G401 (cell line): ENCODE measurements at places on chromosomes 2 and 18. TPM values are rescaled to one million over a fixed set of nuclear protein-coding genes. Genes with fewer than 3 reads are reported as not detected.

DNA sequence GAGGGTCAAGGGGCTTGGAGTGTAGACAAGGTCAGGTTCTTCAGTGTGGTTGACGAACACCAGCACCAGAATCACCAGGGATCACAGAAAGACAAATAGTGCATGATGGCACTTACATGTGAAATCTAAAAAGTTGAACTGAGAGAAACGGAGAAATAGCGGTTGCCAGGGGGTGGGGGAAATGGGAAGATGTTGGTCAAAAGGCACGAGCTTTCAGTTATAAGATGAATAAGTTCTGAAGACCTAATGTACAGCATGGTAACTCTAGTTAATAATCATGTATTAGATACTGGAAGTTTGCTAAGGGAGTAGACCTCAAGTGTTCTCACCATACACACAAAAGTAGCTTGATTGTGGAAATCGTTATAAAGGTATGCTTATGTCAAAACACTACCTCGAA is 43.7 kb upstream of the DARS1 start:
- DNase-seq = no peak

DNA sequence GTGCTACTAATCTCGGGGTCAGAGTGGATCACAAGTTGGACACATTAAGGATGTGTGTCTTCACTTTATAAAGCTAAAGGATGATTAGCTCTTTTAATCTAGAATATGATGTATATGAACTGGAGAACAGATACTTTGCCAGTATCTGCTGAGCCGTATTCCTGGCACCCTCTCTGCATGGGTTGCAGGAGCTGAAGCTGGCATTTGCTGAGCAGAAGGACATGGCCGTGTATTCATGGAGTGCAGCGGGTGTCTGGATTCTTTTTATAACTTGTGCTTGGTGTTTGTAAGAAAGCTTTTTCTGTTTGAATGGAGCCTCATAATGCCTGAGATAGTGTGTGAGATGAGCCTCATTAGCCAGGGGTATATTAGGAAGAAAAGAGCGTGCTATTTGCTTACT is 103.9 kb upstream of the MCFD2 start:
- DNase-seq = peak; percentile 64

DNA sequence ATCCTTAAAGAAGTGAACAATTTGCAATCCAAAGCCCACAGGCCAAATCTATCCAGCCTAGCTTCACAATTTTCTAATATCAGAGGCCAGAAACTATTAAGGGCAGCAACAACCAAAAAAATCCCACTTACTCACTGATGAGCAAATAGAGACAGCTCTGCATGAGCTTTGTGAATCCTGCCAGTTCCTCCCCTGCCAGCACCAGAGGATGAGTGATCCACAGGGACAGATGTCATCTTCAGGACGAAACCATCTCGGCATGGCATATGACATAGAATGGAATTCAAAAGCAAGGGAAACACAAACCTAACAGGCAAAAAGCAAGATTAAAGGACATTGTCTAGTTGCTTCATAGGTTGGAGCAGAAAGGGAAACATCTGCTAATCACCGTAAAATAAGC is 2.2 kb upstream of the DSC2 start:
- DNase-seq = no peak

DNA sequence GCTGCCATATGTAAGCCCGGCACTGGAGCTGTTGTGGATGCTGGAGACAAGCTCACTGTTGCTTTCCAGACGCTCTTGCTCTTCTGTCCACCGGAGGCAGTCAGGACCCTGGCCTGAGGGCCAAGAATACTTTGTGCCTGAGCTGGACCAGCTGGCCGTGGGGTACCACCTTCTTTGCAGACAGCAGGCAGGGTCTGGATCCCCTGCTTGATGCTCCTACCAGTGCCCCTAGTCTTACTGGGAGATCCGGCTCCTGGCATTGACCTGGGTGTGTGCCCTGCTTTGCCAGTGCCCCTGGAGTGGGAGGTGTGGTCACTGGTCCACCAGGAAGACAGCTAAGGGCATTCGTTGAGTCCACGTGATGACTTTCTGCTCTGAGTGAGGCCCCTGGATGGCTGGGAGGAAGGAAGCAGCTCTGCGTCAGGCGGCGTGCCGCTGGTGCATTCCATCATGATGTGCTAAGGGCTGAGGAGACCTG is 59.3 kb downstream of the LRRFIP1 start:
- DNase-seq = no peak

DNA sequence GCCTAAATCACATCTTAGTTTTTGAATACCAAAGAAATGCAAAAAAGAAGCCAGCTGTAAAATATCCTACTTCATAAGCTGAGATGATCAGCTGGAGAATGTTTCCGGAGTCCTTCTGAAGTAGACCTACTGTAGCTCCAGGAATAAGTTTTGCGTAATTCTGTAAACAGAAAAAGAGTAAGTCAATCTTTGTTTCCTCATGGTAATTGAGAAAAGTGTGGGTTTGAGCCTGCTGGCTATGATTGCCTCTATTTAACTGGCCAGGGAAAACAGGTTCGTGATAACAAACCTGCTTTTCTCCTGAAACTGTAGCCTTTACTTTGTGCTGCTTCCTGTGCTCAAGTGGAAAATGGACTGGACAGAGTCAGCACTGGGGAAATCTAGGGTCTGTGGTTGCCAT is 58.2 kb downstream of the ITGB6 start:
- DNase-seq = no peak

DNA sequence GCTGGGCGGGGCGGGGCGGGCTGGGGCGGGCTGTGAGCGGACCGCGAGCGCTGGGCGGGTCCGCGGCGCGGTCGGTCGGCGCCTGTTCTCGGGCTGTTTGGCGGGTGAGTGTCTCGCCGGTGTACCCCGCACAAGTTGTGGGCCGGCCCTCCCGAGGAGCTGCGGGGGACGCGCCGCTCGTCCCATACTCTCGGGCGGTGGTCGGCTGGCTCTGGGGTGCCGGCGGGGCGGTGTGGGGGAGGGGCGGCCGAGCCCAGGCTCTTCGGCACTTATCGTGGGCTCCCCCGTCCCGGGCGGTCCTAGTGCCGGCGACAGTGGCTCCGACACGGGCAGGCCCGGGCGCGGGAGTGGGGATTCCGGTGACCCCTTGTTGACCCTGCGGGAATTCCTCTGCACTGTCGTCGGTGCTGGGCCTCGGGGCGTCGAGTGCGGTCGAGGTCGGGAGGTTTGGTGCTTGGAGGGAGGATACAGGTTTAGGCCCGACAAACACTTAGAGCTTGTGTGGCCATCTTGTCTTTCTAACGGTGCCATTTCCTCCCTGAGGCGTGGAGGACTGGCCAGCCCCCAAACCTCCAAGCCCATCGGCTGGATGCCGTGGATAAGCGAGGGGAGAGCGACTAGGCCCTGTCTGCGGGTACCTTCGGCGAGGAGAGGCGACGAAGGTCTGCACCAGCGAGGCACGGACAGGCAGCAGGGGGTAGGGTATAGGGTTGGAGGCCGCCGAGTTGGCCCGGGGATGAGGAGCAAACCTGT is at the start of gene SEPTIN2:
SEPTIN2 (plus strand) TSS at position 47 of the 753 bp plus-strand sequence. CDS start 8,308 bp downstream, outside the sequence.
- peak; percentile 67 for DNase-seq

DNA sequence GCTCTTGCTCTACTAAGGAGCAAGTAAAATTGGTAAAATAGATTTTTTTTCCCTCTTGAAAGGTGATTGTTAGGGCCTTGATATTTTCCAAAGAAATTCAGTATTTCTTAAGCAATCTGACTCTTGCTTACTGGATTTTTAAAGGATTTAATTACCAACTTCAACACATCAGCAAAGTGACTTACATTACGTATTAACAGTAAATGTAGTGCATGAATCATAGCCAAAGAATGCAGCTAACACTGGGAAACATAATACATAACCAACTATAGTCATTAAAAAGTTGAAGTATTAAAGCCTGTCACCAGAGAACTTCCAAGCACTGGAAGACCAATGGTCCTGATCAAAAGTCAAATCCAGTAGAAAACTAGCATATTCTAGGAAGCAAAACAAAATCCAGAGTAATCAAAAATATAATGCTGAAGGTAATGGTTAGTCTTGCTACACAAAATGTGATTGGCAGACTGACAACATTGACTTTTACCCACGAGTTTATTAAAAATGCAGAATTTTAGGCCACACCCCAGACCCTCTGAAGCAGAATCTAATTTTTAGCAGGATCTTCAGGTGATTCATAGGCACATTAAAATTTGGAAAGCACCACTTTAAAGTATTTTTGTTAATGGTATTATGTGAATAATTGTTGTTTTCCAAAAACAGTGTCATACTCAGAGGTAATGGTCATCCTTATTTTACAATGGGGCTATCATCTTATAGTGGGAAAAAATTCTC is 31.8 kb upstream of the CAVIN2 start:
- DNase-seq = no peak

GRCh38 chr2:182072861-182073260 is 87.2 kb downstream of the PPP1R1C start:
- no peak for DNase-seq

- DNase-seq = no peak
Observed at GRCh38 chr18:48777744-48778116, 173.0 kb downstream of the SMAD7 start.

GRCh38 chr2:58449286-58450010 is 208.3 kb upstream of the FANCL start:
- no peak for DNase-seq

- DNase-seq = no peak
Observed at GRCh38 chr2:170434900-170435621, 257.1 kb downstream of the MYO3B start.

DNA sequence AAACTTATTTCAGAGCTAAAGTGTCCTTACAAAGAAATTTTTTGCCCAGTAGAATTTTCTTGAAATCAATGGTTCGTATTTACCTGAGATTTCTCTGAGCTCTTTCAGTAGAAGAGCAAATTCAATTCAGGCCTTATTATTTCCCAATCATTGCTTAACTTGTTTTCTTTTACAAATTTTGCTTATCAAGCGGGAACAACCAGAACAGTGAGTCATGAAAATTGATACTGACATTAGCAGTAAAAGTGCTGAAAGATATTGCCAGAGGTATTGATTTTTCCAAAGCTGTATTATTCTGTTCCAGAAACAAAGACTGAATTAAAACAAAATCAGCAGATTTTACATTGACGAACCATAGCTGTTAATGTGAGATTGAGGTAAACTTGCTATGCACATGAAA is 10.1 kb upstream of the RIOK3 start:
- no peak for DNase-seq

DNA sequence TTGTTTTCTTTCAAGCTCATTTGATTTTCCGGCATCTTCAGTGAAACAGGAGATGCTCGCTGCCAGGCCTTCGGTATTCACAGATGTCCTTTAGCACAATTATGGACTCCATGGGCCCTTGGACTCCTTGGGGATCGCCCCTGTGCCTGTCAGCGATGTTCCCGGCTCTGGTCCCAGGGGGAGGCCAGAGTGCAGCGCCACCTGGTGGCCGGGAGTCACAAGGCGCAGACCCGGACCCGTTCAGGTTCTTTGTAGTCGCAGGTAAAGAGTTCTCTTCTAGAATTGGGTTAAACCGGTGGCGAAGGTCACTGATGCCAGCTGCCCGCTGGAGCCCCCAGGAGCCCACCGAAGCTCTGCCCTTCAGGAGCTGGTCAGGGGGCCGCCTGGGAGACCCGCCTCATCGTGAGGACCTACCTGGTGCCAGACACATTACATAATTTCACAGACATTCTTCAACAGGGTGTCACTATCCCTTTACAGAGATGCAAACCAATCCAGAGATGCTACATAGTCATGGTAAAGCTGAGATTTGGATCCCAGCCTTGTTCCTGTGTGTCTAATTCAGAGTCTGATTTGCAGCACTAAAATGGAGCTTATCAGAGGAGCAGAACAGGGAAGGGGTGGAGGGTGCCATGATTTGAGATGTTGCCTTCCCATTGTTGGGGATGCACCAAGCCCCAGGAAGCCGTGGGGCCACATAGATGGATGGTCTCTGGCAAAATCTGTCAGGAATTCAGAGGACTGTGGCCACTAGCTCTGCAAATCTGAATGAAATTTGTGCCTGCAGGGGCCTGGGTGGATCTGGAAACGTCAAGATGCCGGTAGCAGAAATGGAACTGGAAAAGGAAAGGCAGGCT is 6.0 kb upstream of the INPP5D start:
- DNase-seq = peak; percentile 15

DNA sequence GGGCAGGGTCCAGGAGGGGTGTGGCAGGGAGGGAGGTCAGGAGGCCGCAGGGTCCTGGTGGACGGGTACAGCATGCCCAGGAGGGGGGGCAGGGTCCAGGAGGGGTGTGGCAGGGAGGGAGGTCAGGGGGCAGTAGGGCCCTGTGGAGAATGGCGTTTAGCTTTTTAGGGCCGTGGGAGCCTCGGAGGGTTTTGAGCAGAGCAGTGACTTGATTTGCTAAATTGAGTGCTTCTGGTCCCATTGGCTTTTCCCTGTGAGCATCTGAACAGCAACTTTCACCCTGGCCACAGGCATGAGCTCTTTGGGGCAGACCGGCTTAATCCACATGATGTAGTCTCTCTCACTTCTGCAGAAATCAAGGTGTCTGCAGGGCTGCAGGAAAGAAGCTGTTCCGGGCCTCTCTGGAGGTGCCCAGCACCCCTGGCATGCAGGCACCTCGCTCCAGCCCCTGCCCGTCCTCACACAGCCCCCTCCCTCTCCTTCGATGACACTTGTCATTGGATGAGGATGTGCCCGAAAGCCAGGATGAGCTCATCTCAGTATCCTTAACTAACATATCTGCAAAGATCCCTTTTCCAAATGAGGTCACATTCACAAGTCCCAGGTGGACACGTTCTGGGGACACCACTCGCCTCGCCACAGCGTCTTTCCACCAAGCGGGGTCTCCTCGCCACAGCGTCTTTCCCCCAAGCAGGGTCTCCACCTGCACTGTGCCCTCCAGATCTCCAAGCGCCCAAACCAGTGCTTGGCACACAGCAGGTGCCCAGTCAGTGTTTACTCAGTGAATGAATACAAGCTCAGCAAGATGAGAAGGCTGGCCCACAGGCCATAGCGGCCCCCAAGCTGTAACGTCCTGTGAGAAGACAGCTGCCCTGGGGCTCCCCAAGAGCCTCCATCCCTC is 94.0 kb downstream of the NDUFA10 start:
- DNase-seq = no peak

GRCh38 chr2:223052548-223053483 is 826 bp downstream of the KCNE4 start:
- DNase-seq = no peak

DNA sequence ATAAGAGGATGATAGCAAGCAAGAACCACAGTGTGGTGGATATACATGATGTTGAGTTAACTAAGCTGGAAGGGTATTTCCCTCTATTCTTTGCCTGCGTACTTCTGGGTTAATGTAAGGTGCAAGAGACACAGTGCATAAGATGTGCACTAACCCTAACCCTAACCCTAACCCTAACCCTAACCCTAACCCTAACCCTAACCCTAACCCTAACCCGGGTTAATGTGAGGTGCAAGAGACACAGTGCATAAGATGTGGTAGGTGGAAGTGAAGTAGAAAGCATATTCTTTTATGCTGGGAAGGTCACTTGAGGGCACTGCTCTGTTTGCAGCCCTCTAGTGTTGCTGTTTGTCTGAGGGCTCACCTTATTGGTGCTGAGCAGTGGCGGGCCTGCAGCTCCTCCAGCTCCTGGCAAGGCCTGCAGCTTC is 181.5 kb upstream of the ITGA4 start:
- no peak for DNase-seq

The CCDC150 gene
- total RNA-seq = 9.1 and 18.0 TPM in 2 replicates

The ALPG gene
- 203 and 218 TPM in 2 replicates for total RNA-seq

The DLX2 gene
- total RNA-seq = 5.0 and 5.3 TPM in 2 replicates

The FOXI3 gene
- not detected in 2 replicates for total RNA-seq

The MATN3 gene
- not detected in 2 replicates for total RNA-seq

The CAVIN2 gene
- total RNA-seq = 0.80 and 3.2 TPM in 2 replicates

The ACVR1C gene
- total RNA-seq = not detected in 2 replicates

The STARD6 gene
- total RNA-seq = not detected in 2 replicates

The CRYBA2 gene
- total RNA-seq = not detected in 2 replicates

The CCDC178 gene
- not detected in 2 replicates for total RNA-seq
